ENCODE measurements at places on chromosomes 5 and 9. TPM values are rescaled to one million over a fixed set of nuclear protein-coding genes. Genes with fewer than 3 reads are reported as not detected.
A peak's percentile ranks its signal among the peaks of the same experiment; 100 is the strongest.

GRCh38 chr5:127223256-127223974 lies 67.2 kb upstream of the MEGF10 start:
- no peak for DNase-seq
- no peaks in the 10 kb centered on the region for H3K27me3 ChIP-seq
- no peak overlapping the region for H3K4me3 ChIP-seq
- no peaks in the 10 kb centered on the region for H3K36me3 ChIP-seq
- no peak overlapping the region for H3K27ac ChIP-seq

DNA sequence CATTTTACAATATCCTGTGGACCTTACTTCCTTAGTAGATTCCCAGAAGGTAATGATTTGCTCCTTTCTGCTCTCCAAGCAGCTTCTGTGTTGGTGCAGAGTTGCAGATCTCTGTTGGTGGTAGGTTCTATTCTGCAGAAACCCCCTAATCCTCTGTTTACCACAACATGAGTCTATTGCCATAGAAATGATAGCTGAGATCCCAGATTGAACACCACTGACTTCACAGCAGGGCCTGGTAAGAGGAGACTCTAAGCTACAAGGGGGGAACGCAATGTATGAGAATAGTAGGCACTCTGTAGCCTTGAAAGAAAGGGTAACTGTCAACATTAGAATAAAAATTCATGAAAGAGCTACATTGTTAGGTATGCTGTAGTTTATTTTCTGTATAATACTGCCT lies 59.5 kb downstream of the MUSK start:
- no peak overlapping the region for H3K27ac ChIP-seq
- H3K4me1 ChIP-seq, result peaks cover 10% of the 10 kb centered on the region
- no peak overlapping the region for H3K4me3 ChIP-seq

- DNase-seq, result no peak
- H3K27me3 ChIP-seq, result peaks cover 89% of the 10 kb centered on the region
- H3K36me3 ChIP-seq, result no peaks in the 10 kb centered on the region
- peak overlapping the region; percentile 23 for H3K27ac ChIP-seq
- H3K4me3 ChIP-seq, result peak overlapping the region; percentile 77
- H3K4me1 ChIP-seq, result peaks cover 21% of the 10 kb centered on the region
Observed at GRCh38 chr9:971901-972500, 4.5 kb upstream of the DMRT3 start.

- no peaks in the 10 kb centered on the region for H3K27me3 ChIP-seq
- H3K36me3 ChIP-seq, result no peaks in the 10 kb centered on the region
- no peak for DNase-seq
- peaks cover 1% of the 10 kb centered on the region for H3K4me1 ChIP-seq
Observed at GRCh38 chr9:93154293-93154903, 20.3 kb upstream of the NINJ1 start.

DNA sequence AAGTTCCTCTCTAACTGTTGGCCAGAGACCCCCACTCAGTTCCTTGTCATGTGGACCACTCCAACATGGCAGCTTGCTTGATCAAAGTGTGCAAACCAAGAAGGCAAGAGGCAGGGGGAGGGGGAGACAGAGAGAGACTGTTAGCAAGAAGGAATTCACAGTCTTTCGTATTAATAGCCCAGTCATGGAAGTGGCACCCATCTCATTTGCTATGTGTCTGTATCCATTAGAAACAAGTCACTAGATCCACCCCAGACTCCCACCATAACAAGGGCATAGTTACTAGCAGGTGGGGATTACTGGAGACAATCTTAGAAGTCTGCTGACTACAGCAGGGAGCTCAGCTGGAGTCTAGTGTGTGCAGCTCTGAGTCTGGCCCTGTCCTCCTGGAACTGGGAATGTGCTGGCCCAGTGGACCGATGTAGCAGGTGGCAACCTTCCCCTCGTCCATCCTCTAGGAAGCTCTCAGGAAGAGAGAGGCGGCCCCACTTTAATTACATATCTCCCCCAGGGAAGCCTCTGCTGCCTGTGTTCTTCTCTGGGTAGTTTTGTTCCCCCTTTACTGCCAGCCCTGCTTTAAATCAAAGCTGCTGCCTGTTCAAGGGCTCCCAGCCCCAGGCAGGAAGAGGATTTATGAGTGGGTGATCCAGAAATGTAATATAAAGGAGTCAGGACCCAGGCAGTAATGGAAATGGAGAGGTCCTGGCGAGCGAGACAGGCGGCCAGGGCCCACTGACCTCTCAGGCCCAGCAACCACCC lies 47.8 kb upstream of the ALDH1B1 start:
- no peak overlapping the region for H3K27ac ChIP-seq
- H3K36me3 ChIP-seq, result no peaks in the 10 kb centered on the region
- peaks cover 15% of the 10 kb centered on the region for H3K4me1 ChIP-seq
- DNase-seq, result no peak
- H3K4me3 ChIP-seq, result no peak overlapping the region

DNA sequence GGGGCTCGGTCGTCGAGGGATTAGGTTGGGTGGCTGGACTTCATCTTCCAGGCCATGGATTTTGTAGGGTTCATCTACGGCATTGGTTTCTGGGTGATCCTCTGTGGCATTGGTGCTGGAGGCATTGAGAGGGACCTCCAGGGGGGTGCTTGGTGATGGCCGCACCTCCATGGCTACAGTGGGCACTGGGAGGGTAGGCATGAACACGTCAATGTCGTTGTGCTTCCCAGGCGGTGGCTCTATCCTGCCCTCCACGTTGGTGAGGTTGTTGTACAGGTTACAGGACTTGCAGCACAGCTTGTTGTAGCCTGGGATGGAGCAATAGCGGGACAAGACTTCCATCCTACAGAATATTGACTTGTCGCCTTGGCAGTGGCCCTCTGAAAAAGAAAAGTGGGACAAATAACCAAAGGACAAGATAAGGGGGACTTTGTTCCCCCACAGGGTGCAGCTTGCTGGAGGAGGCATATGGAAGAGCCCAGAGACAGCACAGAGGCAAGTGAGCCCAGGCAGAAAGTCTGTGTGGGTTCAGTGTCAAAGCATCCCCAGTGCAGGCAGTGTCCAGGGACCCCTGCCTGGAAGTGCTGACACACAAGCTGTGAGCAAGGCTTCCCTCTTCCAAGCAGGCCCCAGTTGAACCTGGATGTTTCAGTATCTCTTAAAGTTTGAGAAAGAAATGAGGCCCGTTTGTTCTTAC lies 53.9 kb downstream of the ZNF354C start:
- no peaks in the 10 kb centered on the region for H3K4me1 ChIP-seq
- peak; percentile 40 for DNase-seq
- no peak overlapping the region for H3K27ac ChIP-seq
- H3K27me3 ChIP-seq, result no peaks in the 10 kb centered on the region

- no peak for DNase-seq
- no peak overlapping the region for H3K4me3 ChIP-seq
- H3K27ac ChIP-seq, result no peak overlapping the region
- H3K4me1 ChIP-seq, result no peaks in the 10 kb centered on the region
- H3K27me3 ChIP-seq, result no peaks in the 10 kb centered on the region
- H3K36me3 ChIP-seq, result peaks cover 5% of the 10 kb centered on the region
Observed at GRCh38 chr5:176514244-176514950, 22.8 kb downstream of the RNF44 start.

DNA sequence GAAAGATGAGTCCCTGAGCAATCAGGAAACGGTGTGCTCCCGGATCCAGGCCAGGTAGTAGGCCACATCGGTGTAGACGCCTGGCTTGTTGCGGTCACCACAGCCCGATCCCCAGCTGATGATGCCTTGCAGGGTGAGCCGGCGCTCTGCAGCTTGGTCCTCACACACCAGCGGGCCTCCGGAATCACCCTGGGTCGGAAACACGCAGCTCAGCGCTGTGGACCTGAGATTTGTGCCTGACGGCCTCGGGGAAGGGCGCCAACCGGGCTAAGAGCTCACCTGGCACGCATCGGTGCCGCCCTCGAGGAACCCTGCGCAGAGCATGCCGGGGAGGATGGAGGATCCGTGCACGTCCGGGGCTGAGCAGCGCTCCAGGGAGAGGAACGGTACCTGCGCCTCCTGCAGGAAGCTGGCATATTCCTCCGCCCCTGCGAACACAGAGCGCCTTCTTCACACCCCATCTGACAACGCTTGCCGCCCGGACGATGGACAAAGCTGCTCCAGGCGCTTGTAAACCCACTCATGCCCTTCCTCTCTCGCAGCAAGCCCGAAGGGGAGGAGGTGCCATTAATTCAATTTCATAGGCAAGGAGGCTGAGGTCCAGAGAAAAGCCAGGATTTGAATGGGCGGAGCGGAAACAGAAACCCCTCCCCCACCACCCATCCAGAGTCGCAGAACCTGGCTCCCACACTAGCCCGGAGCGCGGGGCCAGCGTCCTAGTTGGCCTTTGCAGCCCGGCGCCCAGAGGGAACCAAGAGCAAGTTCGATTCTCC lies 2.0 kb upstream of the PFN3 start:
- H3K36me3 ChIP-seq, result no peaks in the 10 kb centered on the region
- H3K4me1 ChIP-seq, result peaks cover 8% of the 10 kb centered on the region
- peaks cover 58% of the 10 kb centered on the region for H3K27me3 ChIP-seq
- peak overlapping the region; percentile 84 for H3K27ac ChIP-seq
- DNase-seq, result peak; percentile 82
- peak overlapping the region; percentile 91 for H3K4me3 ChIP-seq

DNA sequence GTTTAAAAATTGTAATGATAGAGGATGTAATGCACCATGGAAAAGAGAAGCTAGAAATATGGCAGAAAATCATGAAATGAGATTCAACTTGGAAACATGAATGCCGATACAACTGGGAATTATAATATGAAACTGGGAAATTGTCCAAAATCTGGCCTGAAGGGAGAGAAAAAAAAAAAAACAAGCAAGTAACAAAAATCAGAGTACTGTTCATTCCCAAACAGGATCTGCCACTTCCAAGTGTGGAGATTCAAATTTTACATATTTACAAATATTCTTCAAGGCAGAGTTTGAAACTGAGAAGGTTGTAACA lies 56.6 kb upstream of the MOCS2 start:
- DNase-seq, result no peak
- H3K4me3 ChIP-seq, result no peak overlapping the region
- H3K27ac ChIP-seq, result no peak overlapping the region

GRCh38 chr5:179265514-179266290 lies 79.6 kb downstream of the ADAMTS2 start:
- H3K4me3 ChIP-seq, result no peak overlapping the region
- peaks cover 7% of the 10 kb centered on the region for H3K4me1 ChIP-seq
- no peaks in the 10 kb centered on the region for H3K27me3 ChIP-seq
- no peaks in the 10 kb centered on the region for H3K36me3 ChIP-seq
- peak; percentile 71 for DNase-seq

DNA sequence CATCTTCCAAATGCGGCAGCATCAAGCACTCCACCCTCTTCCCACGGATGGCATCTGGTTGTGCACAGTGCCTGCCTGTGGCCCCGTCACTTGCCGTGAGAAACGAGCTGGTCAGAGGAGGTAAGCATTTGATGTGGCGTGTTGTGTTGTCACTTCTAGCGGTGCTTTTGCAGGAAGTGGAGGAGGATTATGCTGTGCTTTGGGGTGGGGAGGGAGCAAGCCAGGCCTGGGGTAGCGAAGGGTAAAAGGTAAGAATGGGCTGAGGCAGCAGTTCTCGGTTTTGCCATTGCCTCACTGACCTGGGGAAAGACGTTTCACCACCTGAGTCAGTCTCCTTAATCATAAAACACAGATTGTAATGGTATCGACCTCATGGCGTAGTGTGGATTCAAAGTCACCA lies 2.3 kb upstream of the POMT1 start:
- peaks cover 14% of the 10 kb centered on the region for H3K36me3 ChIP-seq
- H3K27ac ChIP-seq, result peak overlapping the region; percentile 75
- H3K4me3 ChIP-seq, result peak overlapping the region; percentile 21
- H3K4me1 ChIP-seq, result peaks cover 19% of the 10 kb centered on the region
- no peaks in the 10 kb centered on the region for H3K27me3 ChIP-seq

- H3K27me3 ChIP-seq, result no peaks in the 10 kb centered on the region
- no peak for DNase-seq
Observed at GRCh38 chr9:115262477-115262876, 144.5 kb upstream of the TNC start.

- peaks cover 7% of the 10 kb centered on the region for H3K27me3 ChIP-seq
- peaks cover 34% of the 10 kb centered on the region for H3K4me1 ChIP-seq
- DNase-seq, result no peak
- peak overlapping the region; percentile 57 for H3K4me3 ChIP-seq
- peaks cover 8% of the 10 kb centered on the region for H3K36me3 ChIP-seq
- H3K27ac ChIP-seq, result peak overlapping the region; percentile 61
Observed at GRCh38 chr9:34993502-34994259, 4.1 kb downstream of the DNAJB5 start.

LRRC26 gene
- 0.77 TPM for total RNA-seq

PITX1 gene
- 6.3 TPM for total RNA-seq

DMRT3 gene
- total RNA-seq, result 0.74 TPM

C5orf52 gene
- not detected for total RNA-seq

PTGDS gene
- total RNA-seq, result 1.7 TPM

TEX48 gene
- total RNA-seq, result not detected

Data from type B pancreatic cell (in vitro differentiated cells).